ENCODE measurements at places on chromosomes 1 and 21.

DNA sequence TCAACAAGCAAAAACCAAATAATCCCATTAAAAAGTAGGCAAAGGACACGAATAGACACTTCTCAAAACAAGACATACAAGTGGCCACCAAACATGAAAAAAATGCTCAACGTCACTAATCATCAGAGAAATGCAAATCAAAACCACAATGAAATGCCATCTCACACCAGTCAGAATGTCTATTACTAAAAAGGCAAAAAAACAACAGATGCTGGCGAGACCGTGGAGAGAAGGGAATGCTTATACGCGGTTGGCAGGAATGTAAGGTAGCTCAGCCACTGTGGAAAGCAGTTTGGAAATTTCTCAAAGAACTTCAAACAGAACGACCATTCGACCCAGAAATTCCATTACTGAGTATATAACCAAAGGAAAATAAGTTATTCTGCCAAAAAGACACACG is 145.1 kb upstream of the EDN2 start:
- DNase-seq, result no peak

GRCh38 chr1:167500283-167500860 is 18.0 kb downstream of the CD247 start:
- DNase-seq, result no peak

GRCh38 chr21:38769191-38769780 is 36.4 kb upstream of the ETS2 start:
- peak; percentile 35 for DNase-seq

DNA sequence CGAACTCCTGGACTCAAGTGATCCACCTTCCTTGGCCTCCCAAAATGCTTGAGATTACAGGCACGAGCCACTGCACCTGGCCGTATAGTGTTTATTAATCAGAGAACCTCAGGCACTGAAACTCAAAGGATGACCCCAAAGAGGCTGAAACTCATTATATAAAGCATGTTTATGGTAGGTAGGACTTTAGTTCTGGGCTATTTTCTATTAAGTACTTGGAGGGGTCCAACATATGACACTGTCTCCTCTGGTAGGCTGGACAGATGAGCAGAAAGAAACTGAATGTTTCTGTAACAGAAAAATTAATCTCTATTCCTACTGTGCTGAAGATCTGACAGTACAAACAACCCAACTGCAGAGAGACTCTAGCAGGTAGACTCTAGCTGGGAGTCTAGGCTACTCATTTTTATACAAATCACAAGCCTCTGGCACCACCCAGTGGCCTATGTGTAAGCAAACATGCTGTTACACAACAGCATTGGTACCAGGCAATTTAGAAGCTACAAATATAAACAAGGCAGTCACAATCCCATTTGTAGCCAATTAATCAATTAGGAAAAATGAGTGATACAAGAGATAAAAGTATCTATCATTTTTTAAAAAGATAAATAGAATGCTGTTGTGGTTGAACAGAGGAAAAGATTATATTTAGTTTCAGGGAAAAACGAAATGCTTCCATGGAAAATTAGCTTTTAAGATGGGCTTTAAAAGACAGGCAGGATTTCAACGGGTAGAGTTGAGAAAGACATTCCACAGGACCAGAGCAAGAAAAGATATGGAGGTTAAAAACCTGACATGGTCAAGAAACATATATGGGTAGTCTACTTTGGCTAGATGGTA is 10.4 kb downstream of the DCAF8 start:
- DNase-seq, result peak; percentile 90

GRCh38 chr1:198638441-198638840 is 399 bp upstream of the PTPRC start:
- no peak for DNase-seq

Data from eye (tissue), 1 donor.